CD8-positive, alpha-beta T cell (primary cell): ENCODE measurements at places on chromosomes 2 and 18.

GRCh38 chr2:224638301-224638823, 53.2 kb upstream of the CUL3 start:
- no peak for DNase-seq

DNA sequence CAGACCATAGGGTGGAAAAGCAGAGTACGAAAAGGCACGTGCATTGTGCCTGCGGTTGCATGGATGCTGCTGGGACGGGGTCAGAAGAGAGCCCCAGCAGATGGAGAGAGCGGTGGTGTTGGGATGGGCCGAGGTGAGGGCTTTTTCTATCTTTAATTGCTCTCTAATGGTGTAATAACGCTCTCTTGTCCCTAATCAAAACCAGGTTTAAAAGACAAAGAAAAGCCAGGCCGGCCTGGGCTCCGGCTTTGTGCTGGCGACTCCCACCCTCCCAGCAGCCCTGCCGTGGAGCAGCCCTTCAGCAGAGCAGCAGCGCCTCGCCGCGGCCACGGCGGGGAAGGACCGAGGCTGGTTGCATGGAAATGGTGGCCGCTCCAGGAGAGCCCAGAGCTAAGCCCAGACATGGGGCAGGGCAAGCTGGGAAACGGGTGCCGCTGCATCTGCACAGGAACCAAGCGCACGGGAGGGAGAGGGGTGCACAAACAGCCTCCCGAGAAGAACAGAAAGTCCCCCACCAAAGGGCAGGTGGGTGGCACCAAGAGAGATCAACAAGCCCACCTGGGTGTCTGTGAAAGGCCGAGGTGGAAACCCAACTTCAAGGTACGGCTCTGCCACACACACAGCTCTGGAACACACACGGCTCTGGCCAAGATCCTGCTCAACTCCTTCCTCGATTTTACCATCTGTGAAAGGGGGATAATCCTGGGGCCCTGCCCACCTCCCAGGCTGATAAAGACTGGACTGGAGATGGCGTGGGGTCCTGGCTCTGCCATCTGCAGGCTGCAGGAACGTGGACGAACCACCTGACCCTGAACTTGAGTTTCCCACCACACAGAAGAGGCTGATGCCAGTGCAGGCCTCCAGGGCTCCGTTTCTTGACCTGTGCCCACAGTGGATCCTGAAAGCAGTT, 15.0 kb downstream of the HS1BP3 start:
- no peak for DNase-seq

DNA sequence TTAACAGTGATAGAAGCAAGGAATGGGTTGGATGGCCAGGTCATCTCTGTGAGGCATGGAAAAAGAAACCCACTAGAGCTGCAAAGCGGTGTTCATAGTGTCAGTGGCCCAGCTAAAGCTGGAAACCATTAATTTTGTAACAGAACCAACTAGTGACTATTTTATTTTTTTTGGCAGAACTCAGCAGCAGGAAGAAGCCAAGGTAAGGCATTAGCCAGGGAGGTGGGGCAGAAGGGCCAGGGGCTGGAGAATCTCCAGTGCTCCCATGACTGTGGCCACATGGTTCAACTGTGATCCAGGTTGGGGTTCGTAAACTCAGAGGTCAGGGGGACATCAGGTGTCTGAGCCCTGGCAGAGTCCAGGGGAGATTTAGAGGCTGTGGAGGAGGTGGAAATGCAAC, 25.9 kb upstream of the YES1 start:
- DNase-seq = no peak

- no peak for DNase-seq
Measured at GRCh38 chr18:22271030-22271429, 101.6 kb downstream of the GATA6 start.

- DNase-seq = no peak
Measured at GRCh38 chr2:18435426-18436037, 124.9 kb downstream of the RDH14 start.

DNA sequence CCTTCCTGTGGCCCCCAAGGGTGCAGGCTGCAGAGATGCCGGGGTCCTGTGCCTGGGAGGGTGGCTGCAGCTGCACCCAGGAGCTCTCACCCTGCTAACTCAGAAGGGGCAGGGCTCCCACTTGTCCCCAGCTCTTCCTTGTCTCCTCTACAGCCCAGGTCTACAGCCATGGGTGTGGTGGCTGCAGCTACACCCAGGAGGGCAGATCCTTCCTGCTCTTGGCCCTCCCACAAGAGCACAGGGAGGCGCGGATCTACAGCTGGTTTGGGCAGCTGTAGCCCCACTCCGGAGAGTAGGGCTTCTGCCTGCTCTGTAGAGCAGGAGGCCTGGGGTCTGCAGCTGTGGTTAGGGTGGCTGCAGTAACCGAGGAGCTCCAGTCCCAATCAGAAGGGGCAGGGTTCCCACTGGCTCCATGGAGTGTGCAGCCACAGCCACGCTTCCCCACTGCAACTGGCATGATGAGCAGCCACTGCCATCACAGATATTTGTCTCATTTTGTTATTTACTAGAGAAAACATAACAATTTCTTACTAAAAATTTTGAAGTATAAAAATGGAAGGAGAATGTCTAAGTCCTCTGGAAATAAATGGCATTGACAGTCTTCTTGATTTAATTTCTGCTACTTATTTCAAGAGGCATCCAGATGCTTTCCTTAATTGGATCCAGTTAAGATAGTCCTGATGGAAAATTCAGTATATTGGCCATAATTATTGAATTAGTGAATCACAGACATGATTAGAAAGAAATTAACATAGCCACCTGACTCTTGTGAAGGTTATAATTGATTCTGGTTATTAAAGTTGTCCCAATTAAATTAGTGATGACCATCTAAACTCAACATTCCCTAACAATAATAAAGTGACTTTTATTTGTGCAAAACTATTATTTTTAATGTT, 233.6 kb downstream of the KCNE4 start:
- DNase-seq = no peak

DNA sequence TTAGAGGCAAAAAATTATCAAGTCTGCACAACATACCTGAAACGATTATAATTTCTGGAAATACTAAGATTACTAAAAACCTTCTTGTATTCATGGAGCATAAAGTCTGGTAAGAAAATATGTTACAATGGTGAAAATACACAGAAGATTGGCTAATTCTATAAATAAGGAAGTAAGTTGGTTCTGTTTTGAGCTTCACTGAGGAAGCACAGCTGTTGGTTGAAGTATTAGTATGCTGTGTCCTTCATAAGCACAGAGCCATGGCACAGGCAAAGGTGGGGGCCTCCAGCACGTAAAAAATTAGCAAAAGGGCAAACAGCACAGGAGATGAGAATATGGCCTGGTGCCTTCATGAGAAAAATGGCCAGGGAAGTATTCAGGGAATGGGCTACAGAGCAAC, 40.4 kb upstream of the ANKRD62 start:
- DNase-seq = no peak

- DNase-seq = no peak
Measured at GRCh38 chr2:71646028-71646427, 192.7 kb downstream of the DYSF start.

GRCh38 chr2:150718280-150718679, 230.8 kb upstream of the RND3 start:
- DNase-seq = no peak

GRCh38 chr2:127657232-127657595, 11.3 kb downstream of the GPR17 start:
- DNase-seq = no peak
